Sigmoid colon (tissue), 7 donors: ENCODE measurements at places on chromosomes 12 and 14. TPM values are rescaled to one million over a fixed set of nuclear protein-coding genes. Genes with fewer than 3 reads are reported as not detected.

GRCh38 chr12:64574837-64575236 lies 35.5 kb upstream of the RASSF3 start:
- no peaks in the 10 kb centered on the region for H3K4me1 ChIP-seq
- no peaks in the 10 kb centered on the region for H3K36me3 ChIP-seq
- DNase-seq: no peak
- no peak overlapping the region for H3K27ac ChIP-seq
- H3K4me3 ChIP-seq: no peak overlapping the region

- no peak overlapping the region for H3K4me3 ChIP-seq
- H3K27ac ChIP-seq: no peak overlapping the region
- H3K27me3 ChIP-seq: no peaks in the 10 kb centered on the region
- DNase-seq: no peak
- H3K36me3 ChIP-seq: no peaks in the 10 kb centered on the region
Measured at GRCh38 chr14:77125823-77126325, 15.7 kb downstream of the ZDHHC22 start.

DNA sequence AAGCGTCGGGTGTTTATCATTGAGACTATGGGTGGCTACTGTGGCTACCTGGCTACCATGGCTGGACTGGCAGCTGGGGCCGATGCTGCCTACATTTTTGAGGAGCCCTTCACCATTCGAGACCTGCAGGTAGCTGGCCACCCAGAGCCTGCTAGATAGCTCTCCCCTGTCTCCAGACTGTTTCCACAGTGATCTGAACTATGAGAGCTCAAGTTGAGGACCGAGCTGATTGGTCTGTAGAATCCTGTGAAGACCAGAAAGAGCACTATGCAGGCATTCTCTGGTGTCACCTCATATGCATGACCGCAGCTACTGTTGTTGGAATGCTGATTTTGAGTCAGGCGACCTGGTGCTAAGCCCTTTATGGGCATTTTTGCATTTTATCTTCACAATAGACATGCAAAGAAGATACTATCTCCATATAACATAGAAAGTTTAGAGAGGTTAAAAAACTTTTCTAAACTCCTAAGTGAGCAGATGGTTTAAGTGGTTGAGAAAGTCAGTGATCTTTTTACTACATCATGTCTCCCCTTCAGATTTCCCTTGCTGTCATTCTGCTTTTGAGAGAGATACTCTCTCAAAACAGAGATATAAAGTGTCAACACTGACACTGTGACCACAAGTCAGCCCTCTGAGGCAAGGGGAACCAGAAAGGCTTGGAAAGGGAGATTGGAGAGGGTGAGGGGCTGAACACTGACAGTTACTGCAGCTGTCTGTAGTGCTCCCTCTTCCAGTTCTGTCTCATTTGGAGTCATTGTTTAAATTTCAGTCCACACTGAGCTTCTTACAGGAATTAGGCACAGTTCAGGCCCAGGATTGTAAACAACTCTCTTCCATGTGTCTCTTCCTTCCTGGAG lies 14.3 kb downstream of the ASB8 start:
- H3K27me3 ChIP-seq: no peaks in the 10 kb centered on the region
- peaks cover 37% of the 10 kb centered on the region for H3K36me3 ChIP-seq
- no peak overlapping the region for H3K4me3 ChIP-seq
- no peak for DNase-seq
- H3K4me1 ChIP-seq: no peaks in the 10 kb centered on the region
- no peak overlapping the region for H3K27ac ChIP-seq

The CLEC7A gene
- total RNA-seq: 11.1 TPM

DNA sequence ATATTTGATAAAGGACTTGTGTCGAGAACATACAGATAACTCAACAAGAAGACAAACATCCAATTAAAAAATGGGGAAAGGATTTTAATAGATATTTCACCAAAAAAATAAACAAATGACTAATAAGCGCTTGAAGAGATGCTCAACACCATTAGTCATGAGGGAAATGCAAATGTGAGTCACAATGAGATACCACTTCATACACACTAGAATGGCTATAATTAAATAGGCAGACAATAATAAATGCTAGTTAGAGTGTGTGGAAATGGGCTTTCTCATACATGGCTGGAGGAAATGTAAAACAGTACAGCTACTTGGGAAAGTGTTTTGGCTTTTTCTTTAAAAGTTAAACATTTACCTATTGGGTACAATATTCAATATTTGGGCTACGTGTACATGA lies 34.8 kb downstream of the DLK1 start:
- H3K4me1 ChIP-seq: no peaks in the 10 kb centered on the region
- H3K4me3 ChIP-seq: no peak overlapping the region
- H3K27me3 ChIP-seq: no peaks in the 10 kb centered on the region

GRCh38 chr14:60723116-60723906 lies 840 bp downstream of the SIX4 start:
- H3K36me3 ChIP-seq: no peaks in the 10 kb centered on the region
- peak overlapping the region; percentile 48 for H3K27ac ChIP-seq
- DNase-seq: peak; percentile 70
- peak overlapping the region; percentile 54 for H3K4me3 ChIP-seq

DNA sequence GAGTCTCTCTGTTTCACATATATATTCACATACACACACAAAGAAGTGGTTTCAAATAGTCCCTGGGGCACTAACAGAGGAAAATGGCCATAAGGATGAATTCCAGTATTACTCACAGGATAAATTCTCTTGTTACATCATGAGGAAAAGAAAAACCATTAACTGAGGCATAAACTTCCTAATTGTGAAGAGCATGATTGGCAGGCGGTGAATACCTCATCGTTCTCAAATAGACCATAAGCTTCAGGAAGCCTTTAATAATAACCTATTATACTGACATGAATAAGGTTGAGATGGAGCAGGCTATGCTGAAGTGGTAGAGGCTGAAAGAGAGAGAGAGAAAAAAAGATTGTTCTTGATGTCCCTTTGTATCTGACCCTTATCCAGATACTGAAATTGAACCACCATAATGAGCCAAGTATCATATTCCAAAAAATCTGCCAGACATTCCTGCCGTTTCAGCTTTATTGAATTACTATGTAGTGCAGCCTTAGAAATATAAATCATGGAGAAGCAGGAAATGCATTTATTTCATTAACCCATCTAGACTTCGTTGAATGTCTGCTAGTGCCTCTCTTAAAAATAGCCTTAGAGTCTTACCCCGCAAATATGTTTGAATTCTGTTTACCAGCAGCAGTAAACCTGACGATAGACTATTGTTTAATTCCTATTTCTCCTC lies 86.8 kb downstream of the NUAK1 start:
- no peak for DNase-seq
- H3K4me1 ChIP-seq: no peaks in the 10 kb centered on the region
- no peaks in the 10 kb centered on the region for H3K36me3 ChIP-seq
- no peaks in the 10 kb centered on the region for H3K27me3 ChIP-seq
- H3K27ac ChIP-seq: no peak overlapping the region

The LRTM2 gene
- total RNA-seq: not detected

The SALL2 gene
- 15.8 TPM for total RNA-seq
